NCI-H1436 treated with DMSO at 0.1 percent for 48 hours (cell line): ENCODE measurements at places on chromosomes 5 and 9.

DNA sequence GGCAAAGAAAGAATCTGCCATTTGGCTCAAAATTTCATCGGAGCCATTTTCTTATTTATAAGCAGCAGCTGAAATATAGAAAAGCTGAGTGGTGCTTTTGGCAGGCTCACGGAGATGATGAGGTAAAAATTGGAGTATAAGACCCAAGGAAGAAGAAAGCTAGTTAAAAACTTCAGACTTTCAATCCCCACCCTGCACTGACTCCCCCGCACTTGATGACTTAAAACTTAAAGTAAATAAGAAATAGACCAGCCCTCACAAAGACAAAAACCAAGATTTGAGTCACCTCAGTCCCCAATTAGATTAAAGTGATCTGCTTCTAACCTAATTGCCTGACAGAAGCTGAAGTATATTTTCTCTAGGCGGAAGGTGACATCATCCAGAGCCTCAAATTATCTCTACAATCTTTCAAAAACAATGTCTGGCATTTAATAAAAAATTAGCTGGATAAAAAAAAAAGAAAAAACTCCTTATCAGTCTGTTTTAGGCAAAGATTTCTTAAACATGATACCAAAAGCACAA is 124.0 kb upstream of the PJA2 start:
- DNase-seq = no peak

- no peak for DNase-seq
Measured at GRCh38 chr5:128109138-128109537, 25.6 kb downstream of the SLC12A2 start.

GRCh38 chr9:5552301-5552700 is 42.0 kb downstream of the PDCD1LG2 start:
- no peak for DNase-seq

- DNase-seq = no peak
Measured at GRCh38 chr5:32283539-32284377, 29.0 kb downstream of the MTMR12 start.

DNA sequence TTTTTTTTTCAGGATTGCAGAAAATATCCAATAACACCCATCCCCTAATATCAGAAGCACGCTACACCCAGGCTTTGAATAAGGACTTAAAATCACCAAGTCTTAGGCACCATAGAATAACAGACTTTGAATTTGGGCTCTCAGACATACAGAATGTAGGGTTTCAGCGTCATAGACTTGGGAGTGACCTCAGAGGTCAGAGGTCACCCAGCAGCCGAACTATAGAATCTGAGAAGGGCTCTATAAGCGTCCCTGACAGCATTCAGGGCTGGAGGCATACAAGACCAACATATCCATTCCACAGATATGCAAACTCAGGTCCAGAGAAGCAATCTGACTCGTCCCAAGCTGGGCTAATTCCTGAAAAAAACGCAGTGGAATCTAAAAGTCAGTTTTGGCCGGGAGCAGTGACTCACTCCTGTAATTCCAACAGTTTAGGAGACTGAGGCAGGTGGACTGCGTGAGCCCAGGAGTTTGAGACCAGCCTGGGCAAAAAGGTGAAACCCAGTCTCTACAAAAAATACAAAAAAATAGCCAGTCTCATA is 34.7 kb downstream of the SLC6A7 start:
- no peak for DNase-seq

DNA sequence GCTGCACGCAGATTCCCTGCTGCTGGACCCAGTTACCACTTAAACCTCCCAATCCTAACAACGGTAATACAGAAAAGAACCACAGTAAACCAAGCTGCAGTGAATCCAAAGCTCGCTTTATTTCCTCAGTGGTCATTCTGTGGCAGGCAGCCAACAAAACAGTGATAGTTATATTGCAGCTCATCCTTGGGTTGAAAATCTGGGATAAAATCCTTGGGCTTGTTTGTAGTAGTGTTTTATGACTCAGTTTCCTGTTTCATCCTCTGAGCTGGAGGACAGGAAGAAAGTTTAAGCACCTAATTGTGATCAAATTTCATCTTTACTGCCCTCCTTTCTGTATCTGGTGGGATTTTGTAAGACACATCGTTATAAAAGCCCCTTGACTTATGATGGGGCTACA is 31.4 kb downstream of the HMGCR start:
- DNase-seq = no peak

- peak; percentile 18 for DNase-seq
Measured at GRCh38 chr9:108786901-108787689, 68.7 kb downstream of the ACTL7B start.

DNA sequence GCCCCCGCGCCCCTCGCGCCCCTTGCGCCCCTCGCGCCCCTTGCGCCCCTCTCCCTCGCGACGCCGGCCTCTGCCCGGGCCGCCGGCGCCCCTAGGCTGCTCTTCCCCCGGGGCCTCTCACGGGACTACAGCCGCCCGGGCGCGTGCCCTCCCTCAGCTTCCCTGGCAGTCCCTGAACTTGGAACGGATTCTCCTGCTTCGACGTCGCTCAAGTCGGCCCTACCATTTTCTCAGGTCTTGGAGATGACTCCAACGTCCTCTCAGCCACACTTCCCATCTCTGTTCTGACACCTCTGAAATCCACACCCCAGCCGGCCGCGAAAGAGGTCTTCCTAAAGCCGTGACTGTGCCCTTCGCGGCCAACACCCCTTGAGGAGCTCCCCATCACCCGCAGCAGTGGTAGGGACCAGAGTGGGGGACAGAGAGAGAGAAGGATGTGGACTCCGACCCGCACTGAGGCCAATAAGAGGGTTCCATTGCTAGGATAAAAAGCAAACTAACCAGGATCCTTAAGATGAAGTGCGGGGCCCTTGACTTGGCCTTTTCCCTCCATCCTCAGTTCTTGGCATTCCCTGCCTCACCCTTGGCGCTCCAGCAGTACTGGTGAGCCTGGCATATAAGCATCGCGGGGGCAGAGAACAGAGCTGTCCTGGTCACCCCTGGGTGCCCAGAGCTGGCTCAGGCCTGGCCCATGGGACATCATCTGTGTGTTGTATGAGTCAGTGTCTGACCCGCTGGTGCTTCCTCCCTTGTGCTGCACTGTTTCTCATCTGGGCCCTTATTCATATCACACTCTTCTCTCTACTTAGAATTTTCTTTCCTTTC is 38.6 kb upstream of the GARNL3 start:
- DNase-seq = no peak

DNA sequence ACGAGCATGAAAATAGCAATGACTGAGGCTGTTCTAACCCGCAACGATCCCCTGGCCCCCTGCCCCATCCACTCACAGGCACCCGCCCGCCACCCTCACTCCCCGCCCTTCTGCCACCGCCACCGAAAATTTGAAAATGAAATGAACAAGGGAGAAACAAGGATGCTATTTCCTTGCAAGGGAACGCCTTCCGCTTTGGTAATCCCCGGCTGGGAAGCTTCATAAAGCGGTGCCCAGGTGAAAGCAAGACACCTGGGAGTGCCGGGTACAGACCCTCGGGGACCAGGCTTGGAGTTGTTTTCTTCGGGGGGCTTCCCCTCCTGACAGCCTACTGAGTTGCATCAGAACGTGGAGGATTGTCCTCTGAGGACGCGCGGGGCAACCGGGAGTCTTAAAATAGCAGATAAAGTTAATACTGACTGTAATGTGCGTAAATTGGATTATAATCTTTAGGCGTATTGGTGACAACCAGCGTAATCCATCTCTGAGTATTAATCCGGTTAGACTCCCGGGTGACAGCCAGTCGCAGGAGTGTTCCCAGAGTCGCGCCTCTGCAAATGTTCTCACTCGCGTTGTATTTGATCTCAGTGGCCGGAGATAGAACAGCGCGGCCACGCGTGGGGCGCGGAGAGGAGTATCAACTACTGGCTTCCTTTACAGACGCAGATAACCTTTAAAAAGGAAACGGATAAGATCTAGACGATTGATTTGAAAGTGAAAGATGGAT is 885 bp upstream of the MLLT3 start:
- DNase-seq = no peak
